AG08396 (cell line): ENCODE measurements at places on chromosomes 12 and 14.

- no peak for DNase-seq
Measured at GRCh38 chr12:54628186-54628846, 6.4 kb downstream of the LACRT start.

- DNase-seq = no peak
Measured at GRCh38 chr12:68981516-68981915, 48.5 kb upstream of the CPM start.

DNA sequence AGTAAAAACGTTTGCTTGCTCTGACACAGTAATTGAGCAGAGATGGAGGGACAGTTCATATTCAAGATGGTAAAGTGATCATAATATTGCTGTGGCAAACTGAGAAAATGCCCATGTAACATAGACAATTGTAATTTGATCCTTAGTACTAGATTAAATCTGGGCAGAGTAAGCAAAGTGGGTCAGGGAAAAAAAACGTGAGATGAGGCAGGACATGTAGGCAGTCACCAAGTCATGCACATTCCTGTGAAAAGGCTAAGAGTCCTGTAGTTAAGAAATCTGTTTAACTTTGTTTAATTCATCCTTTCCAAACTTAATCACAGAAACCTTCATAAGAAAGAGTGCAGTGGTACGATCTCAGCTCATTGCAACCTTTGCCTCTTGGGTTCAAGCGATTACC is 16.1 kb downstream of the BTBD7 start:
- DNase-seq = no peak

- no peak for DNase-seq
Measured at GRCh38 chr12:52607314-52607713, 6.1 kb upstream of the KRT72 start.

- DNase-seq = no peak
Measured at GRCh38 chr14:95024380-95024779, 132.9 kb downstream of the DICER1 start.

DNA sequence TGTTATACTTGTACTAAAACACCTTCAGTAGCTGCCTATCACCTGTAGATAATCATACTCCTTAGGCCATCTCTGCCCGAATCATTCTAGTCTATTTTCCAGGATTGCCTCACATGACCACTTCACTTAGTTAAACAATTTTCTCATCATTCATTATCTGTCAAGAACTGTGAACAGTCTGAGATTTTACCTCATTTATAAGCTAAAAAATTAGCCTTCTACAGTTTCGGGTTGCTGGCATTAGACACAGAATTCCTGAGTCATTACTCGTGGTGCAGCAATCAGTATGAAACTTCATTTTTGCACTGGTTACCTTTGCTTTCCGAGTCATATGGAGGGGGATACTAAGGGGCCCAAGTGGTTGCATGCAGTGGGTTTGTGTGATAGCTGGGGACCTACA is 57.6 kb upstream of the OTOGL start:
- peak; percentile 17 for DNase-seq

DNA sequence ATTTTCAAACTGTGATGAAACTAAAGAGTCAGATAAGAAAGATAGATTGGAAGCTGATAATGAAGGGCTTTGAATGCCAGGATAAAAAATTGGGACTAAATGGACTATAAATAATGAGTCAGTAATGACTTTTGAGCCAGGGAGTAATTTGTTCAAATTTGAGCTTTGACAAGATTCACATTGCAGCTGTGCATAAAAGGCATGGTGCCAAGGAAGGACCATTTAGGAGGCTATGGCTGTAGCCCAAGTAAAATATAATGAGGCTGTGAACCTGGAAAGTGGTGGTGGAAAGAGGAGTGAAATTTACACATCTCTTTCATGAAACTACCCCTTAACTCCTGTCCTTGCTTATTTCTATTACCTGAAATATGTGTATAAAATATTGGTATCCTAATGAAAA is 218.5 kb downstream of the SLC6A15 start:
- no peak for DNase-seq

DNA sequence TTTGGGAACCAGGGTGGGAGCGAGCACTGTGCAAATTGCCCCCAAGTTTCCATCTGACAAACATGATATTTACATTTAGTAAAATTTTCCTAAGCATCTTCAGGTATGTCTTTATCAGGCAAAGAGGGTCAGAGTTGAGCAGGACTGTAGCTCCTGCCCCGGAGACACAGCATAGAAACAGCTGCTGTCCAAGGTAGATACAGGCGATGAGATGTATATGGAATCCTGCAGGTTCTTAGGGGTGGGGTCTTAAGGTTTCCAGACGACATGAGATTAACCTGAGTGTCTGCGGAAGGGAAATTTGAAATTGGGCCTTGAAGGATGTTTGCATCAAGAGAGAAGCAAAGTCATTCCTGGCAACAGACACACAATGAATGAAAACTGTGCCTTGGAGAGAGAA is 998.8 kb downstream of the AACS start:
- DNase-seq = no peak

DNA sequence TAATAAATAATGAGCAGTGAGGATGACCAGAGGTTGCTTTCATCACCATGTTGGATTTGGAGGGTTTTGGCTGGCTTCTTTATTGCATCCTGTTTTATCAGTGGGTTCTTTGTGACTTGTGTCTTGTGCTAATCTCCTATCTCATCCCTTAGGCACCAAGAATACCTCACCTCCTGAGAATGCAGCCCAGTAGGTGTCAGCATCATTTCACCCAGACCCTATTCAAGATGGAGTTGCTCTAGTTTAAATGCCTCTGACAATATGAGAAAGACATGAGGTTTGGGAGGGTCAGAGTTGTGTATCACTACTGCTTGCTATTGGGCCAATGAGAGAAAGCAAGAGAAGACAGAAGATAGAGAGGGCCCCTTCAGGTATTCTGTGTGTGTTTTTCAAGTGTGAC is 592.2 kb downstream of the ETNK1 start:
- DNase-seq = no peak

DNA sequence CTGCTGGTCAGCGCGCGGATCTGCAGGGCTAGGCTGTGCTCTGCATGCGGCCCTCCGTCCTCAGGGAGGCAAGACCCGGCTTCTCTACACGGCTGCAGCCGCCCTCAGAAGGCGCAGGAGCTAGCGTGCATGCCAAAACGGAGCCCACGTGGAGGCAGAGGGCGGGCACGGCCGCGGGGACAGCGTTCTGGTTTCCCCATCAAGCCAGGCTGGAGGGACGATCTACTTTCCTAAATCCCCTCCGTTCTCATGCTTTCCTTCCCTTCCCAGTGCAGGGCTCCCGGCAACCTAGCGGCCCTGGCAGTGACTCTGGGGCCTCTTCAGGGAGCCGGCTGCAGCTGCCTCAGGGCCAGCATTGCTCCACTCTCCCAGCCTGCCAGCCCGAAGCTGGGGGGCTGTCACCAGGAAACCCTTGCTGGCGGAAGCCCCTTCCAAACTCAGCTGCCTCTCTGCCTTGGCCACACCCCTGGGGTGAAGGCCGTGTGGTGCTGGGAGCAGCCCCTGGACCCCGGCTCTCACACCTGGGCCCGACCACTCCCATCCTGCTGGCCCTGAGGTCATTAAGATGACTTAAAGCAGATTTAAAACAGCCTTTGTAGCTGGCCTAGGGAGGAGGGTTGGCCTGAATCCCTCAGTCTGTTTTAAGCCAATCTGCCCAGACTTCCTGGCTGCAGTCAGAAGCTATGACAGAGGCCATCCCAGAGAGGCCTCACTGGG is 9.2 kb upstream of the GOLGA3 start:
- peak; percentile 45 for DNase-seq

- no peak for DNase-seq
Measured at GRCh38 chr14:73726025-73726961, 12.1 kb upstream of the PNMA1 start.

DNA sequence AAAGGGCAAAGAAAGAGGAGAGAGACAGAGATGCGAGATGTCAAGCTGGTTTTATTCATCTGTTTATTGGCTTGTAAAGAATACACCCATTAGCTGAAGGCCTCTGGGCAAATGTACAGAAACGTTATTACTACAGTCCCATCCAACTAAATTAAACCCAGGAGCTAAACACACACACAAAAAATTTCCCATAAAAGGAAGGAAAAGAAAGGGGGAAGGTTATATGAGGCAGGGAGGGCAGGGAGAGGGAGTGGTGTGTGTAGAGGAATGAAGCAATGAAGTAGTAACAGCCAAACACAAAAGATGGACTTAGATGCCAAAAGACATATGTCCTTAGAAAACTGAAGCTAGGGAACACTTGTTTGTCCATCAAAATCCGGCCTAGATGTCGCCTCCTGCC is 3.1 kb upstream of the MFAP5 start:
- DNase-seq = no peak

DNA sequence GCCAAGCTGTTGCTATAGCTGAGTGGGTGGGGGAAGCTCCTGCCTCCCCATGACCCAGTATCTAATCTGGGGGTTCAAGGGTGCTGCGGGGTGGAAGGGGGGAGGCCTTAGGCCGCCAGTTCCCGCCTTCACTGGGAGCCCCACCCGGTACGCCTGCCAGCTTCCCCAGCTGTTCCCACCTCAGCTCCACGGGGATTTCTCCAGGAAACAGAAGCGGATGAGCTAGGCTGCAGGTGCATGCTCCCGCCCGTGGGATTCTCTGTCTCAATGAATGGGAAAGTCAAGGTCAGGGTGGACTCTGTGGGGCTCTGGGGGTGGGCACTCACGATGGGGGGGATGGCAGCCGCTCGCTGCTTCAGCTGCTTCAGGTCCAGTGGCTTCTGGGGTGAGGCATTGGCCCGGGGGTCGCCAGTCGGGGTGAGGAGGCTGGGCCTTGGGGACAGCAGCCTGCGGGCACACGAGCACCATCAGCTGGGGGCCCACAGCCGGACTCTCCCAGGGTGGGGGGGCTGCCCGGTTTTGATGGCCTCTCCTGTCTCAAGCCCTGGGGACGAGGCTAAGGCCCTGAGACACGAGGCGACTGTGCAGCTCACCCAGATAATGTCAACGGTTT is 68.6 kb downstream of the RFLNA start:
- DNase-seq = no peak

DNA sequence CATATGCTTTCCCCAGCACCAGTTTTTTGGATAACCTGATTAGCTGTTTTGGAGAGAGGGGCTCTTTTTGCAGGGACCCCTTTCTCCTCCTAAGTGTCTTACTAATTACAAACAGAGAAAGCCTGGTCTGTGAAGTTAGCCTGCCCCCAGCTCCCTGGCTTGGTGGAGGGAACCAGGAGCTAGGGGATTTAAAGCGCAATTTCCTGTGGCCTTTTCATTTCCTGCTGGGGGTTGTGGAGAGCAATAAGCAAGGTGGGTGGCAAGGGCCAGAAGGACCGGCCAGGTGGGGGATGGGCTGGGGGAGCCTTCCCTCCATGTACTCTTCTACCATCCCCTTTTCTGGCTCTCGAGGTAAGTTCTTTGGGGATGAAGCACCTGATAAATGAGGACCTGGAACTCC is 4.1 kb upstream of the CISTR start:
- DNase-seq = no peak

DNA sequence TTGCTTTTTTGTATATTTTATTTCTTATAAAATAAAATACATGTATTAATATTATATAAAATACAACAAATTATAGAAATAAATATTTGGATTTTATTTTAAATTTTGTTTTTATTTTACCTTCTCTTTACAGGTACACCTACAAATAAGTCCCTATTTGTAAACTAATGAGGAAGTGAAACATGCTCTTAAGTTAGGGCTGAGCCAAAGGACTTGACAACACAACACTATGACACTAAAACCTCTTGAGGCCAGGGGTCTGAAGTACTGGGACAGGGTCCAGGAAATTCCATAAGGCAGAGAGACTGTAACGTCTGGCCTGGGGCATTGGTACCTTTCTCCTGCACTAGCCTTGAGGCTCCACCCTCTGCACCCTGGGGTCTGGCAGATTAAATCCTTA is 293.2 kb downstream of the FOXN3 start:
- DNase-seq = no peak

- no peak for DNase-seq
Measured at GRCh38 chr12:68319988-68320623, 12.1 kb downstream of the MDM1 start.

GRCh38 chr12:29103539-29103974 is 45.5 kb upstream of the FAR2 start:
- no peak for DNase-seq
